ENCODE measurements at places on chromosomes 5 and 9.

- no peak for DNase-seq
Observed at GRCh38 chr9:72960446-72960845, 7.6 kb upstream of the ALDH1A1 start.

DNA sequence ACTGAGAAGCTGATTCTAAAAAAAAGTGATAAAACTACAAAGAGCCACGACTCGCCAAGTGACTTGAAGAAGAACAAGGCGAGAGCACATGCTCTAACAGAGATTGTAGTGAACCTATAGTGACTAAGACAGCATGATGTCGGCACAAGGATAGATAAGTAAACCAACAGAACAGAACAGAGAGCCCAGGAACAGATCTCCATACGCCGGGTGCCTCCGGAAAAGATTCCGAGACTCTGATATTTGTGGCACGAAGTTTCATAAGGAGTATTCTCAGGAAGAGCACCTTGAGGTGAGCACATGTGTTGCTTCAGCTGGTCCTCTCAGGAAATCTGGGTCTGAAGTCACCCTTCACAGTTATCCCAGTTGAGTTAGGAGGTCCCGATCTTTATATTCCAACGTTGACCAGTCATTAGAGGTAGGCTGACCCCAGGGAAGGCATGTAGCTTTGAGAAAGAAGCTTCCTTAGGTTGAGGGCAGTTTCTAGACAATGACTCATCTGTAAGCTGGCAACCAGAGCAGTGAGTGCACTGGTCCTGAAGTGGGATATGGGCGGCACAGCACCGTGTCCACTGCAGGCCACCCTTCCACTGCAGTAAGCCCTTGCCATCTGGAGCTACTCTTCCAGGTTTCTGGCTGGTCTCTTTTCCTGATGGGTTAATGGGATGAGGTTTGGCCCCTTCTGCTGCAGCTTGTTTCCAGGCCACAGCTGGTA, 13.6 kb upstream of the CLK4 start:
- no peak for DNase-seq

DNA sequence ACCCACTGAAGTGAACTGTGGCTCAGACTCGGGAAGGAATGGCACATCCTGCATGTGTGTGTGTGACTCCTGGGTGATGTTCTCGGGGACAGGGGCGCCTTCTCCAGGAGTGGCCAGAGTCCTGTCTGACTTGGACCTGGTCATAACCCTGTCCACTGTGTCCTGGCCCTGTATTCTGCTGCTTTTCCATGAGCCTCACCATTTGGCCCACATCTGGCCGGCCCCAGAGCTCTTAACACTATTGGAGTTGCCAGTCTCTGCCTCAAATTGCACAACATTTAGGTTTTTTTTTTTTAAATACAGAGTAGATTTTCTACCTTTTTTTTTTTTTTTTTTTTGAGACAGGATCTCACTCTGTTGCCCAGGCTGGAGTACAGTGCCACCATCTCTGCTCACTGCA, 278.3 kb upstream of the TUT7 start:
- DNase-seq = no peak

- no peak for DNase-seq
Observed at GRCh38 chr9:7328453-7328852, 471.1 kb downstream of the DMAC1 start.

DNA sequence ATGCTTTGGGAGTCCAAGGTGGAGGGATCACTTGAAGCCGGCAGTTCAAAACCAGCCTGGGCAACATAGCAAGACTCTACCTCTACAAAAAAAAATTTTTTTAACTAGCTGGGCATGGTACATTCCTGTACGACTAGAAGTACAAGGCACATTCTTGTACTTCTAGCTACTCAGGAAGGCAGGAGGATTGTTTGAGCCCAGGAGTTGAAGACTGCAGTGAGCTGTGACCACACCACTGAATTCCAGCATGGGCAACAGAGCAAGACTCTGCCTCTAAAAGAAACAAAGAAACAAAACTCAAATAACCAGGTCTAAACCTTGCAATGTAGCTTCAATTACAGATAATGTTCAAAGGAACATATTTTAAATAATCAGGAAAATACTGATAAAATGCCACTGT, 56.2 kb downstream of the SSBP2 start:
- no peak for DNase-seq

GRCh38 chr5:38825494-38825893, 20.3 kb upstream of the OSMR start:
- no peak for DNase-seq
